Mammary epithelial cell (primary cell): ENCODE measurements at places on chromosomes 1 and 21.

- peak; percentile 90 for DNase-seq
Measured at GRCh38 chr1:186178426-186179043, 196.5 kb downstream of the TPR start.

GRCh38 chr1:57623039-57623790 is 199.4 kb upstream of the DAB1 start:
- no peak for DNase-seq

GRCh38 chr1:243598433-243598832 is 251.6 kb downstream of the AKT3 start:
- peak; percentile 90 for DNase-seq

DNA sequence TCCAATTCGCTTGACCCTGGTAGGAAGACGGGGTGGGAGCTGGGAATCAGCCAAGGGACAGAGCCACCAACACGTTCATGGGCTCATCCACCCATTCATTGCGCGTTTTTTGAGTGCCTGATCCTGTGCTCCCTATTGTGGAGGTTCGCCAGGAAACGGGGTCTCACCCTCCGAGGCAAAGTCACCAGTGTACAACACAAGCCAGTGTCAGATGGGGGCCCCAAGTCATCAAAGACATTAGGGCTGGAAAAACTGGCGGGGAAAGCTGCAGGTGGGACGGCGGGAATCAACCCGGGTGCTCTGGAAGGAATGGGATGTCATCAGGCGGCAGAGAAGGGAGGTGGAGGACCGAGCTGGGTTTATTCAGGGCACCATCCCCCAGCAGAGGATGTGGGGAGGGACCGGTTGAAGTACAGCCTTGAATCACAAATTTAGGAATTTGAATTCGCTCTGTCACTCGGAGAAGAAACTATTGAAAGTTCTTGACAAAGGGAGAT is 667 bp upstream of the NID1 start:
- no peak for DNase-seq

- no peak for DNase-seq
Measured at GRCh38 chr1:147625362-147625995, 44.8 kb downstream of the ACP6 start.

GRCh38 chr1:100721526-100722207 is 2.1 kb downstream of the VCAM1 start:
- peak; percentile 35 for DNase-seq

DNA sequence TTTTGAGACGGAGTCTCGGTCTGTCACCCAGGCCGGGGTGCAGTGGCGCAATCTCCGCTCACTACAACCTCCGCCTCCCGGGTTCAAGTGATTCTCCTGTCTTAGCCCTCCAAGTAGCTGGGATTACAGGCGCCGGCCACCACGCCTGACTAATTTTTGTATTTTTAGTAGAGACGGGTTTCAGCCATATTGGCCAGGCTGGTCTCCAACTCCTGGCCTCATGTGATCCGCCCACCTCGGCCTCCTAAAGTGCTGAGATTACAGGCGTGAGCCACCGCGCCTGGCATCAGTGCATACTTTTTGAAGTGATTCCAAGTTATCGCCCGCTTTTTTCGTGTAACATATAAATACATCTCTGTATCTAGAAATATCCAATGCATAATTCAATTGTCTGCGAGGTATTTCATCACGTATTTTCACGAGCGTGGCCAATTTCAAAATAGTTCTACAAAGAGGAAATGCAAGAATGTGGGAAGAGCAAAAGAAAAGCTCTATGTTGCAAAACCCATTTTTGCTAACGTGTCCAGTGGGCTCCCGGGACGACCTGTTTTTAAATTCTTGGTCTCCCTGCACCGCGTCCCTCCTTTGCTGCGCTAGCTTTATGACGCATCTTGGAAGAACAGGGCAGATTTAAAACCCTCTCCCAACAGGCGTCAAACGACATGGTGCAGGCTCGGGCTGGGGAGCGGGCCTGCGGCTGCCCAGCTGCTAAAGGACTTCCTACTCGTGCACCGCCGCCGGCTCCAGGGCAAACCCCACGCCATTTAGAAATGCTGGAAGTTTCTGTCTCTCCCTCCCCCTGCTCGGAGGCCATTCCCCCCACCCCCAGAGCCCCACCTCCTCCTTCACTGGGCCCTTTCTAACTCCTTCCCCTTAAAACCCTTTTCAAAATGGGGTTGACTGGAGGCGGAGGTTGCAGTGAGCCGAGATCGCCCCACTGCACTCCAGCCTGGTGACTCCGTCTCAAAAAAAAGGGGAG is 923 bp upstream of the IFNGR2 start:
- DNase-seq, result peak; percentile 82

DNA sequence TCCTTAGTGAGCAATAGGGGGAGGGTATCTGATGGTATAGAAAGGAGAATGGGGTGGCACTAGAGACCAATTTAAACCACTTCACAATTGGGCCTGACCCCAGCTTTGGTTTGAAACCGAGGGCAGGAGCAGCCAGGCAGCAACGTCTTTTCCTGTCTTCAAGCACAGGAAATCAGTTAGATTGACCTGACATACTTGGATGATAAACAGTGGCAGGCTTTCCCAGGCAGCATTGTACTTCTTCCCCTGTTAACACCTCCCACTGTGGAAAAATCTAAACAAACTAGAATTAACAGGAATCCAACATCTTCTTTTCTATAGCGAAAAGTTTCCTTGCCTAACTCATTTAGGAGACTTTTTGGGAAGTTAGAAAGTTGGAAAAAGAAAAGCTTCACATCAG is 40.6 kb downstream of the SELL start:
- DNase-seq, result no peak

DNA sequence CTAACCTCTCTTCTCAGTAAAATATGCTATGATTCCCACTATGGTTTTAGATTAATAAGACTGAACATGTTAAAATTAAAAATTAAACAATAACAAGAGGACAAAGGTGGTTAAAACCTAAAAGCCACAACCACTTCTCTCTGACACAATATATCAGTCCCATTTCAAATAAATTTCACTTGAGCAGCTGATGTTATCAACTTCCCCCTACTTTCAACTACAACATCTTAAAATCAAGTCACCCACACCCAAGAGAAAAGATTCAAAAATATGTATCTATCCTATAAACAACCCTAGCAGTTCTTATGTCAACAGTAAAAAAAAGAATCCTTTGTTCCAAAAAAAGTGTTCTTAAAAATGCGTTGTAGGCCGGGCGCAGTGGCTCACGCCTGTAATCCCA is 7.5 kb downstream of the PUM1 start:
- DNase-seq, result no peak

- no peak for DNase-seq
Measured at GRCh38 chr1:39372105-39372504, 119.3 kb upstream of the BMP8A start.

GRCh38 chr1:168811176-168811575 is 82.2 kb upstream of the DPT start:
- peak; percentile 71 for DNase-seq

DNA sequence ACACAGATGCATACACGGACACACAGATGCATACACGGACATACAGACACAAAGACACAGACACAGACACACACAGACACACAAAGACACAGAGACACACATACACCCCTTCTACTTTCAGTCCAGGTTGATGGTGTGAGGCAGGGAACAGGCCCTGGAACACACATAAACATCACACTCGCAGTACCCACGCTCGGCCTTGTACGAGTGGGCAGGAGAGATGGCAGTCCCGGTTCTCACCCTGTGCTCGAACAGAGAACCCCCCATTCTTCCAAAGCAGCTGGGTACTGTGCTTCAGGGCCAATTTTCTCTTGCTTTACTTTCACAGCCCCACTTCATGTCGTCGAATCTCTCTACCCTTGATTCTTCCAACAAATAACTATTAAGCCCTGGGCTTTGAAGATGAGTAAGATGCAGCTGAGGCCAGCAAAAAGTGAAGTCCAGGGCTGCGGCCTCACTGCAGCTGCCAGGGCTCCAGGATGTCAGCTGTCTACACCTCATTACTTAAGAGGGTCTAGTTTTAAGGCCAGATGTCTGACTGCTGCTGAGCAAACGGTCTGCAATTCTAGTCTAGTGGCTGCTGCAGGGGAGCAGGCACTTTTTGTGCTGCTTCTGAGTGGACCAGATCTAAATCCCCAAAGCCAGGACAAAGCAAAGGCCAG is 90.1 kb downstream of the PGBD5 start:
- no peak for DNase-seq

DNA sequence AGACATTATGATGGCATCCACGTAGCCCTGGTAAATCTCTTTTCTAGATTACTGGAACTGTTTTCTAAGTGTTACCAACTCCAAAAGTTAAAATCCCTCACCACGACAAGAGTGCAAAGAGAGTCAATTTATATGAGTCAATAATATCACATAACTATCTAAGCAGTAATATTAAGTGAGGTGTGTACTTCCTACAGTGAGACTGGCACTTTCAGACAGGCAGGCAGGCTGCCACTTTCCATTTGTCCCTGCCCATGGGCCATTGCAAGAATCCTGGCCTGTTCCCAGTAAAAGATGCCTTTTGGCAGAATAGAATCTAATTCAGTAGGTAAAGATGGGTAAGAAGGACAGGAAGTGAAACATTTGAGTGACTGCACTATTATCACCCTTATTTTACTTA is 355.6 kb downstream of the PTBP2 start:
- no peak for DNase-seq

GRCh38 chr1:17802164-17802563 is 47.0 kb downstream of the ACTL8 start:
- no peak for DNase-seq

DNA sequence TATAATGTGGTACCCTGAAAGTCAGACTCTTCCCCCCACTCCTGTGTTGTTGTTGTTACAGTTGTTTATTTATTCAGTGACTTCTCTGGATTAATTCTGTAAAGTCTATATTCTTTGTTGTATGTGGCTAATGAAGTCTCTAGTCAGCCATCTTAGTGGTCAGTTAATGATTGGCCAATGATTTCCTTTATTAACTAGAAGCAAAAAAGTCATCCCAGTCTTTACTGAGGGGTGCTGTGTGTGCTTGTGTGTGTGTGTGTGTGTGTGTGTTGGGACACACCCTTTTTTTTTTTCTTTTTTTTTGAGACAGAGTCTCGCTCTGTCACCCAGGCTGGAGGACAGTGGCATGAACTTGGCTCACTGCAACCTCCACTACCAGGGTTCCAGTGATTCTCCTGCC is 37.3 kb upstream of the HYI start:
- no peak for DNase-seq

- DNase-seq, result no peak
Measured at GRCh38 chr1:70990469-70991253, 57.0 kb downstream of the PTGER3 start.

GRCh38 chr1:1024771-1025699 is 5.1 kb downstream of the AGRN start:
- DNase-seq, result peak; percentile 77

DNA sequence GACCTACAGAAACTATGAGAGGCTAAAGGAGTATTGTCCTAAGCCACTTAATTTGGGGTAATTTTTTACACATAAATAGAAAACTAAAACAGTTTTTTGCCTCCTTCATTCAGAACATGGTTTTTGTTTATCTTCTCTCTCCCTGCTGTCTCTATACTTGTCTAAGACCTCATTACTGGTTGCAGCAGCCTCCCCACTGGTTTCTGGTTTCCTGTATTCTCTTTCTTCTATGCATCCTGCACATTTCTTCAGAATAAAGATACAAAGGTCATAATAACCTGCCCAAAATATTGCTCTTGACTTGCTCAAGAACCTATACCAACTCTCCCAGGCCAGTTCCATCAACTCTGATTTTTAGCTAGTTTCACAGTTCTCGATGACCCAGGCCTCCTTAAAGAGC is 19.8 kb upstream of the BOLA1 start:
- DNase-seq, result no peak

DNA sequence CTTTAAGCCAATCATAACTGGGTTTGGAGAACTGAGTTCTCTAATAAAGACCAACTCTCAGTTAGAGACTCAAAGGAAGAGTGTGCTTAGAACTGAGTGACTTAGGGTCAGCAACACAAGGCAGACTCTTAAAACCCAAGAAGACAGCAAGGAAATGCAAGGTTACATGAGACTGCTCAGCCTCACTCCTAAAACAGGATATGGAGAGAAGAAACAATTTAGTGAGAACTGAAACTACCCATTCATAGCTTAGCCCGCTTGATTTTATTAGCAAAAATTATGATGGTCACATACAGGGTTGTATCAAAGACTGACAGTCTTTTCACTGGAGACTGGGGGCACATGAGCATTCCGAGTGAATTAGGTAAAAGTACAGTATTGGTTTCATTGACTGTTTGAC is 78.9 kb upstream of the DMRTA2 start:
- no peak for DNase-seq

GRCh38 chr1:152189657-152190442 is 30.8 kb upstream of the RPTN start:
- DNase-seq, result peak; percentile 66

GRCh38 chr1:155250246-155250632 is 5.0 kb downstream of the ENTREP3 start:
- no peak for DNase-seq

GRCh38 chr1:97647776-97648175 is 273.1 kb downstream of the DPYD start:
- DNase-seq, result peak; percentile 26

GRCh38 chr1:201640624-201641023 is 101.7 kb downstream of the NAV1 start:
- no peak for DNase-seq

- no peak for DNase-seq
Measured at GRCh38 chr1:157097692-157098091, 1.9 kb downstream of the ETV3L start.

- no peak for DNase-seq
Measured at GRCh38 chr1:208933984-208934525, 649.5 kb upstream of the CAMK1G start.

GRCh38 chr21:33815143-33815707 is 100.4 kb downstream of the ATP5PO start:
- no peak for DNase-seq

DNA sequence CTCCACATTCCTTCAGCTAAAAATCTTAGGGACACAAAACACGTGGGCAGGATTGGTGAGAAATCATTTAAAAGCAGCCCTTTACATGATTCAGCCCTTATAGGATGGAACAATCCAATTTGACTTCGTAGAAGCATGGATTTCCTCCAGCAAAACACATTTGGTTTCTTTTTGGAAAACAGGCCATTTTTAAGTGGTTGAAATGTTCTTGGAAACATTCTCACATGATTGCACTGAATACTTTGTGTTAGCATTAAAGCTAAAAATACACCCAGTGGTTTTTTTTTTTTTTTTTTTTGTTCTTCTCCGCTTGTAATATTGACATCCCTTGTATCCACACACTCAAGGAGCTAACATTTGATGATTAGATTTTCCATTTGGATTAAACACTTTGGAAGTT is 42.1 kb upstream of the ABCG1 start:
- no peak for DNase-seq

GRCh38 chr1:112706505-112707220 is at the start of gene RHOC:
Gene RHOC, minus strand, starts transcription at chr1:112707127. Its CDS starts 3,328 bp downstream, at chr1:112703799.
- DNase-seq, result no peak

DNA sequence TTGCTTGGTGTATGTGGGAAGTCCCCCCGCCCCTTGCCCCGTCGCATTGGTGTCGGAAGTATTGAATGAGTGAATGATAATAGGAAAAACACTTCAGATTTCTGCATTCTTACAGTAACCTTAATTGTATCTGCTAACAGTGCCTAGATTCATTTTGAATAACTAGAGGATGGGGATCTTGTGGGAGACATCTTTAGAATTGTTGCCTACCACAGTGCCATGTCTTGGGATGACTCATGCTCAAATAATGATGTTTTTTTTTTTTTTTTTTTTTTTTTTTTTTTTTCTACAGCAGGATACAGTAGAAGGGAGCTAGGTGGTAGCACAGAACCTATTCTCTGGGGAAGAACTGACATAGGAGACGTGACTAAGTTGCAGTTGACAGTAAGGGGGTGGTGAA is 237.9 kb downstream of the USP25 start:
- DNase-seq, result peak; percentile 17
